ENCODE measurements at places on chromosomes 11 and 22. TPM values are rescaled to one million over a fixed set of nuclear protein-coding genes. Genes with fewer than 3 reads are reported as not detected.
A peak's percentile ranks its signal among the peaks of the same experiment; 100 is the strongest.

- H3K36me3 ChIP-seq = no peaks in the 10 kb centered on the region
- no peaks in the 10 kb centered on the region for H3K27me3 ChIP-seq
- peak; percentile 28 for DNase-seq
- no peak overlapping the region for H3K27ac ChIP-seq
- H3K4me1 ChIP-seq = no peaks in the 10 kb centered on the region
Measured at GRCh38 chr11:61041755-61042518, 60.4 kb upstream of the CD5 start.

- no peak for DNase-seq
- H3K36me3 ChIP-seq = no peaks in the 10 kb centered on the region
- H3K27me3 ChIP-seq = no peaks in the 10 kb centered on the region
- H3K27ac ChIP-seq = no peak overlapping the region
Measured at GRCh38 chr11:20126724-20127123, 33.6 kb downstream of the DBX1 start.

- H3K36me3 ChIP-seq = no peaks in the 10 kb centered on the region
- no peaks in the 10 kb centered on the region for H3K27me3 ChIP-seq
- no peaks in the 10 kb centered on the region for H3K4me1 ChIP-seq
- no peak overlapping the region for H3K27ac ChIP-seq
- no peak overlapping the region for H3K4me3 ChIP-seq
- no peak for DNase-seq
Measured at GRCh38 chr11:20277014-20277413, 86.5 kb upstream of the HTATIP2 start.

GRCh38 chr11:64809781-64810241, 540 bp downstream of the MEN1 start:
- peaks cover 25% of the 10 kb centered on the region for H3K4me1 ChIP-seq
- H3K36me3 ChIP-seq = no peaks in the 10 kb centered on the region
- DNase-seq = peak; percentile 76
- H3K27ac ChIP-seq = peak overlapping the region; percentile 71
- H3K27me3 ChIP-seq = no peaks in the 10 kb centered on the region
- H3K4me3 ChIP-seq = peak overlapping the region; percentile 86

GRCh38 chr11:117986981-117987574, 884 bp downstream of the IL10RA start:
- peak overlapping the region; percentile 1 for H3K4me3 ChIP-seq
- DNase-seq = no peak
- H3K36me3 ChIP-seq = no peaks in the 10 kb centered on the region
- peaks cover 11% of the 10 kb centered on the region for H3K4me1 ChIP-seq
- no peak overlapping the region for H3K27ac ChIP-seq

The EML3 gene
- 31.4 TPM for total RNA-seq

The TRIOBP gene
- 76.5 TPM for total RNA-seq

The WNT11 gene
- total RNA-seq = 4.2 TPM

The CNGA4 gene
- not detected for total RNA-seq

The ST14 gene
- 61.0 TPM for total RNA-seq

Measured in body of pancreas (tissue), 4 donors.